Activated naive CD4-positive, alpha-beta T cell treated with anti-CD3 and anti-CD28 coated beads, Interleukin-2, amount 50 U/mL, for 16 hours (primary cell): ENCODE measurements at places on chromosomes 16 and 17.
A peak's percentile ranks its signal among the peaks of the same experiment; 100 is the strongest.

DNA sequence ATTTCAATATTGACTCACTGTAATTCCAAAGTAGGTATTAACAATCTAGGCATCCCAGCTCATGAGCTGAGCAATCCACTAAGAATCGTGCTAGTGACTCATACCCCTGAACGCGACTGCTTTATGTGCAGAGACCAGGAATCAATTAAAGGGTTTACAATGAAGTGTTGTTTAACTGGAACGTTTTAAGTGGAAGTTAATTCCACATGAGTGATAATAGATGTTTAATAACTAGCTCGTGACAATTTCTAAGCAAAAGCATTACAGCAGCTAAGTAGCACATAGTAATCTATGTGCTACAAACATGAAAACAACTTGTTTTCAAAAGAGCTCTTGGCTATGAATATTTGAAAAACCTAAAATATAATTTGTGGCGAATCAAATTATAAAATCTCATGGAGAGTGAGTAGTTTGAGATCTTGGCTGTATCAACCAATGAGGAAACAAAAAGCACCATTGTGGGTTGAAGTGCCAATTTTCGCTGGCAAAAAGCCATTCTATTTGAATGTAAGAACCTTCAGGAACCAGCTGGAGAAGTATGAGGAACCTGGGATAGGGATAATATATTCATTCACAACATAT is 9.4 kb downstream of the GJC1 start:
- DNase-seq: no peak

DNA sequence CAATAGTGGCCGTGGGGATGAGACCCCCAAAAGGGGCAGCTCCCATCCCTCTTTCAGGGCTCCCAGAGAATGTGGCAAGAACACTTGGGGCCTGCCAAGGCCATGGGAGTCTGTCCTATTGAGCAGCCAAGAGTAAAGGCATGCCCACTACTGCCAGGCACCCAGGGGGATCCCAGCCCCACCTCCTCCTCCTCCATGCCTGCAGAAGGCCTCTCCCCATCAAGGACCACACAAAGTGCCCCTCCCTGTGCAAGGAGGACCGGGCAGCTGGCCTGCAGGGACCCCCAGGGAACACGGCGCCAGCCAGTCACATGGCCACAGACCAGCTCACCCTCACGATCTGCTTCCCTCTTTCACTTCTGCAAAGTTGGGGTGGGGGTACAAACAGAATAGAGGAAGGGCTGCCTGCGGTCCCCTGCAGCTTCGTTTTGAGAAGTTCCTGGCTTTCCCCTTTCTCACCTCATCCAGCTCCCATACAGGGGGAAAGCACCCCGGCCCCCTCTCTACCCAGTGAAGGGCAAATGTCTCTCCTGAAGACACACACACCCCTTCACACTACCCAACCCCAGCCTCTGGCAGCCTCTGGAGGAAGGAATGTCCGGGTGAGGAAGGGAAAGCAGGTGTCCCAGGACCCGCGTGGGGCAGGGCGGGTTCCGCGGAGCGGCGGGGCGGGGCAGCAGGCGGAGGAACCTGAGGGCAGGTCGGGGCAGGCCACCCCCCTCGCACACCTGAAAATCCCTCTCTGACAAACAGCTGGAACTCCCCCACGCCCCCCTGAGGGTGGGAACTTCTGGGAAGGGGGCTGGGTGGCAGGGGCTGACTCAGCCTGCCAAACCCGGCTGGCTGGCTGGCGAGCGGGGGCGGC is 2.0 kb downstream of the PPP1R9B start:
- DNase-seq: peak; percentile 85

DNA sequence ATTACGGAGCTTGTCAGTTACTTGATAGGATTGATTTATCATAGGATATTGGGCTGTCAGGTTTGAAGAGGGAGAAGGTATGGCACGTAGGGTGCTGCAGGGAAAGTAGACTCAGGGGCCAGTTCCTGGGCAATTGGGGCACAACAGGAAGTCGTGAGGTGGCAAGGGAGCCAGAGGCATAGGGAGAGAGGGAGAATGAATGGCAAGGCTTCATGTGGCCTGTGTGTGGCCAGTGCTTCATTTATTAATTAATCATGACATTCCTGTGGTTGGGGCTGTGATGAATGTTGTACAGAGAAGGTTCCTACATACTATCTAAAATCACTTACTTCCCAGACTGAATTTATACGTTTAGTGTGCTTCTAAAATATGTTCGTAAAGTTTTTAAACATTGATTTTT is 19.3 kb downstream of the MFSD11 start:
- DNase-seq: no peak

GRCh38 chr16:28089992-28090365 is 26.5 kb upstream of the GSG1L start:
- no peak for DNase-seq

- no peak for DNase-seq
These were observed 211.1 kb upstream of the CIBAR2 start for GRCh38 chr16:85323230-85323960.
